ENCODE measurements at places on chromosomes 11 and 22.

GRCh38 chr22:26055693-26056092 lies 113.6 kb upstream of the SEZ6L start:
- no peak for DNase-seq

GRCh38 chr11:9738116-9738515 lies 74.2 kb downstream of the SWAP70 start:
- DNase-seq, result no peak

DNA sequence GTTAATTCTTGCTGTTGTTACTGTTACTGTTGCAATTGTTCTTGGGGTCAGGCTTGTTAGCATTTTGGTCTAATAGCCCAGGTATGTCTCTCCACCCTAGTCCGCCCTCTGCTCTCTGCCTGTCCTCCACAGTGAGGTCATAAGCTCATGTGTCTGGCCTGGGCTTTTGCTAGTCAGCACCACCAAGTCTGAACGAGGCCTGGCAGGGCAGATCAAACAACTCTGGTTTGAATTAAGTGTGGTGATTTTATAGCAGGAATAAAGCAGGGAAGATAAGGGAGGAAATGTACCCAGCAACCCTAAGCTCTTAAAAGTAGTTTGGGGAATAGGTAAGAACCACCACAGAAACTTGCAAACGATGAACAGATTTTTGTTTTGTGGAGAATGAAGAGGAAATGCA lies 98.7 kb downstream of the ABTB2 start:
- no peak for DNase-seq

DNA sequence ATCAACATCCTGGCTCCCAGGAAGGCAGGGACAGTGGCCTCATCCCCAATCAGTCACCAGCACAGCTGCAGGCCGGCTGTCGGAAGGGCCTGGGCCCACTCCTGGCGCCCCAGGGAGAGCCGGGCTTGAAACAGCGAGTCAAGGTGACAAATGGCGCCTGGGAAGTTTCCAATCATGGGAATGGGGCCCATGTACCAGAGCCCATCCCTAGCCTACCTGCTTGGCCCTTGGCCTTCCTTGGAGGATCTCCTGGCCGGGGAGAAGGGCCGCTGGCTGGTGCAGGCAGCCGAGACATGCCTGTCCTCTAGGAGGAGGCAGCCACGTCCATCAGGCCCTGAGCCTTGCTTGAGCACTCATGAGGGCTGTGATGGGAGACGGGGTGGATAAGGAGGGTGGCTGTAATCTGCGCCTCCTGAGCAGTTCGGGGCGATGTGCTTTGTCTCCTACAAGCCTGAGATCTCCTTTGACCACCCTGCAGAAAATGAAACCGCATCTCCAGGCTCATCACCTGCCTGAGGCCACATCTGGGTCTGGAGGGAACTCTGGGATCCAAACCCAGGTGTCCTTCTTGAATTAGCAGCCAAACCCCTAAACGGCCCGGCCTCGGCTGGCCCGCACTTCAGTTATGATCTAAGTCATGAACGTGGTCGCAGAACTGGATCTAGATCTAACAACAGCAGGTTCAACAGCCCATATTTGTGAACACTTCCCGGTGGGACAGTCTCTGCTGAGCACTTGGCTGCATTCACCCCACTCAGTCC lies 862.0 kb downstream of the TBC1D22A start:
- no peak for DNase-seq

- DNase-seq, result no peak
Measured at GRCh38 chr11:48669146-48669545, 180.6 kb downstream of the OR4A47 start.

DNA sequence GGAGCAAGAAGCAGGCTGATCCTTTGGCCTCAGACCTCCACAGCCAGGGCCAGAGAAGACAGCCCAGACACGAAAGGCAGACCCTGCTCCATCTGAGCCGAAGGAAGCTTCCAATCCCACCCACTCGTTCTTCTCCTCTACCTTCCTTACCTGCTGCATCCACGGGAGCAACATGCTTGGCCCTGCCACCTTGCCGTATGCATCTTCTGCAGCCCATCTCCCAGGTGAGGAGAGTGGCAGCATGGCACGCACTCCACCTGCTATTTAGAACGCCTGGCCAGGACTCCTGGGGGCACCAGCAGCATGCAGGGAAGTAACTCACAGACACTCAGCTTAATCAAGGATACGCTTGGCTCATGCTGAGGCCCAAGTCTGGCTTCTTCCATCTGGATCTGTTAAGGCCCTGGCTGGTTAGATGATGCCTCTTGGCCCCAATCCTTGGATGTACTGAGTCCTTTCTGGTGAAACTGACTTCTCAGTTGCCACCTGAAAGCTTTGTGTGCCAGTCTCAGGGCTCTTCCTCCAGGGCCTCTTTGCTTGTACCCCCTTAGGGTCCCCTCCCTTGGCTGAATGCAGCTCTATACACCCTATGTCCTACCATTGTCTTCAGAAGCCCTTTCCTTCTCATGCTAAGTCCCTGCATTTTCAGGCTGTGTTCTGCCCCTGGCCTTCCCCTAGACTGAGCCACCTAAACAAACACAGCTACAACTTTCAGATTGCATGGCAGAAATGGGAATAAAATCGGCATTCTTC lies 604.9 kb downstream of the BUD13 start:
- DNase-seq, result no peak

GRCh38 chr11:60396382-60396781 lies at the start of gene MS4A14:
TSS of gene MS4A14 (plus strand) at chr11:60396459. CDS start at chr11:60396579, 120 bp downstream.
- DNase-seq, result no peak

DNA sequence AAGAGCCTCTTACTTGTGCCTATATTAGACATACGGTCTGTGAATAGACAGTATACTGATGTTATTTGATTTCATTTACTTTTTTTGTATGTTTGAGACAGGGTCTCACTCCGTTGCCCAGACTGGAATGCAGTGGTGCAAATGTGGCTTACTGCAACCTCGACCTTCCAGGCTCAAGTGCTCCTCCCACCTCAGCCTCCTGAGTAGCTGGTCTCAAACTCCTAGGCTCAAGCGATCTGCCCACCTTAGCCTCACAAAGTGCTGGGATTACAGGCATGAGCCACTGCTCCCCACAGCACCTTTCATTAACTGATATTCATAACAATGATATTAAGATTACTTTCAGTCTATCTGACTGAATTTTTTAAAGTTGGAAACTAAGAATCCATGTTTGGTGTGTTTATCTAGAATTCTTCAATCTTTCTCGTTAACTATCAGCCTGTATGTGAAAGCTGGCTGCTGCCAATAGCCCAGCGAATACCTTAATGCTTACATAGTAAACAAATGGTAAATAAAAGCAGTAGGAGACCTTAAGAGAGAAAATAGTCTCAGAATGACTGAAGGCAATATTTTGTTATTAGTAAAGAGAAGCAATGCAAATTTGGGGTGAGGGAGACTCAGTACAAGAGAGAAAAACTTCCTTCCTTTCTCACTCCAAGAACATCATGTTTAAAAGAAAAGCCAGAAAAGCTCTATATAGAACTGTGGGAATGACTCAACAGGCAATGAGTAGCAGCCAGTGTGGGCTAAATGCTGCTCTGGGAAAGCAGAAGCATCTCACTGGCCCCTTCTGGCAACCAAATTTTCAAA lies 101.9 kb downstream of the MRTFA start:
- peak; percentile 57 for DNase-seq

DNA sequence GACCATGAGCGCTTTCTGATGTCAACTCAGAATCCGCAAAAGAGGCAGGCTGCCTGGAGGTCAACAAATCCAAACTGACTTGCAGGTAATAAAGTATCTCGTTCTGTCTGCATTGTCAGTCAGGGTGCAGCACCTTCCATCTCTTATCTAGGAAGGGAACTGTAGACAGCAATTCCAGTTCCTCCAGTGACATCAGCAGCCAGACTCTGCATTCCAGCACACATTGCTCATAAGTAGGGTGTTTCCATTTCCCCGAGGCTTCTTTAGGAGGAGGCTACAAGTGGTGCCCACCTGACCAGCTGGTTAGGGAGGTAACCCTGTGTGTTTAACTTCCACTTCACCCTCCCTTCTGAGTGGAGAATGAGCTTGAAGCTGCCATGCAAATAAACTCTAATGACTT lies 53.3 kb downstream of the NTM start:
- no peak for DNase-seq

GRCh38 chr11:197741-198235 lies 4.9 kb downstream of the SCGB1C1 start:
- no peak for DNase-seq

GRCh38 chr11:71537537-71537936 lies 288 bp upstream of the KRTAP5-8 start:
- no peak for DNase-seq

GRCh38 chr22:17744430-17744829 lies 29.8 kb downstream of the BID start:
- no peak for DNase-seq

DNA sequence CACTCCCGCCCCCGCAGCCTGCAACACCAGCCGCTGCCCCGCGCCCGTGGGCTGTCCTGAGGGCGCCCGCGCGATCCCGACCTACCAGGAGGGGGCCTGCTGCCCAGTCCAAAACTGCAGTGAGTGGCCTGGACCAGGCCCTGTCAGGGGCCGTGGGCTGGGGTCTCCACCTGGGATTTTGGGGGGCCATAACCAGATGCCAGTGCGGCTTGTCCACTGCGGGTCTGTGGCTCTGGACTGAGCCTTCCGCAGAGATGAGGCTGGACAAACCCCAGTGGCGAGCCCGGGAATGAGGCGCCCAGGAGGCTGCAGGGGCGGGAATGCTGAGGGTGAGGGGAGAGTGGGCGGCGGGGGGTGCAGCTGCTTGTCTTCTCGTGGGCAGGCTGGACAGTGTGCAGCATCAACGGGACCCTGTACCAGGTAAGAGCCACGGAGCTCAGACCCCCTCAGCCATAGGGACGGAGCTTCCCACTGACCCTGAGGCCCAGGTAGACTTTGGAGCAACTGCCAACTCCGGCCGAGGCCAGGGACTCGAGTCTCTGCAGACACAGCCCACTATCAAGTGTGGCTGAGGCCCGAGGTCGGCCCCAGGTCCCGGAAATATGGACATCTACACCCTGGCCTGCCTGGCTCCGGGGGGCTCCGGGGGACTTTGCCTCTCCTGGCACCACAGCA lies 24.8 kb upstream of the MUC5B start:
- DNase-seq, result no peak

- no peak for DNase-seq
Measured at GRCh38 chr22:20792966-20793728, 19.2 kb downstream of the SERPIND1 start.

GRCh38 chr11:77361184-77361583 lies 59.7 kb upstream of the GDPD4 start:
- no peak for DNase-seq

DNA sequence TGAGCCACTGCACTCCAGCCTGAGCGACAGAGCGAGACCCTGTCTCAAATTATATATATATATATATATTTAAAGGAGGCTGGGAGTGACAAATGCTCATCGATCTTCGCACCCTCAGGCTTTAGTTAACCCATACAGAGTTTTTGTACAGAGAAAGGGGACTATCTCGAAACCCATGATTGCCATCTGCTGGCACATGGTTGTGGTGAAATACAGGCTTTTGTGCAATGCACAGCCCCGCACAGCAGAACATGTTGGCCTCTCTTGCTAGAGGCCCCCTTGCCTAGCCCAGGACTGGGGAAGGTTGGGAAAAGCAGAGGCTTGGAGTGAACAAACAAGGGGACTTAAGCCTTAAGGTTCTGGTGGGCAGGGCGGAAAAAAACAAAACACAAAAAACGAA lies 3.6 kb downstream of the MYBPC3 start:
- peak; percentile 30 for DNase-seq
